ENCODE measurements at places on chromosomes 11 and 22. TPM values are rescaled to one million over a fixed set of nuclear protein-coding genes. Genes with fewer than 3 reads are reported as not detected.

CDC42EP2 gene
- total RNA-seq, result 15.8 TPM

BARX2 gene
- total RNA-seq, result not detected

DGCR6L gene
- 29.6 TPM for total RNA-seq

POLD3 gene
- total RNA-seq, result 7.7 TPM

TXN2 gene
- total RNA-seq, result 23.8 TPM

AP1B1 gene
- 50.6 TPM for total RNA-seq

MUC15 gene
- not detected for total RNA-seq

SYNGR1 gene
- 7.2 TPM for total RNA-seq

IRAG1 gene
- total RNA-seq, result 69.0 TPM

CECR2 gene
- 0.03 TPM for total RNA-seq

PATZ1 gene
- 15.7 TPM for total RNA-seq

MUC5AC gene
- not detected for total RNA-seq

SLC6A5 gene
- total RNA-seq, result not detected

MMP27 gene
- total RNA-seq, result not detected

IGSF9B gene
- 2.2 TPM for total RNA-seq

VWA5A gene
- total RNA-seq, result 21.8 TPM

MPST gene
- 45.9 TPM for total RNA-seq

SPINDOC gene
- total RNA-seq, result 15.6 TPM

SLC22A25 gene
- not detected for total RNA-seq

KIF18A gene
- 6.8 TPM for total RNA-seq
